ENCODE measurements at places on chromosomes 3 and 15. TPM values are rescaled to one million over a fixed set of nuclear protein-coding genes. Genes with fewer than 3 reads are reported as not detected.

DNA sequence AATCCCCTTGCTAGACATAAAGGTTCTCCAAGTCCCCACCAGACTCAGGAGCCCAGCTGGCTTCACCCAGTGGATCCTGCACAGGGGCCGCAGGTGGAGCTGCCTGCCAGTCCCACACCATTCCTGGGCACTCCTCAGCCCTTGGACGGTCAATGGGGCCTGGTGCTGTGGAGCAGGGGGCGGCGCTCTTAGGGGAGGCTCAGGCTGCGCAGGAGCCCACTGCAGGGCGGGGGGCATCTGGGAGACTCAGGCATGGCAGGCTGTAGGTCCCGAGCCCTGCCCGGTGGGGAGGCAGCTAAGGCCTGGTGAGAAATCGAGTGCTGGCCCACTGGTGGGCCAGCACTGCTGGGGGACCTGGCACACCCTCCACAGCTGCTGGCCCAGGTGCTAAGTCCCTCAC, 75.1 kb upstream of the TBC1D5 start:
- DNase-seq, result no peak

DNA sequence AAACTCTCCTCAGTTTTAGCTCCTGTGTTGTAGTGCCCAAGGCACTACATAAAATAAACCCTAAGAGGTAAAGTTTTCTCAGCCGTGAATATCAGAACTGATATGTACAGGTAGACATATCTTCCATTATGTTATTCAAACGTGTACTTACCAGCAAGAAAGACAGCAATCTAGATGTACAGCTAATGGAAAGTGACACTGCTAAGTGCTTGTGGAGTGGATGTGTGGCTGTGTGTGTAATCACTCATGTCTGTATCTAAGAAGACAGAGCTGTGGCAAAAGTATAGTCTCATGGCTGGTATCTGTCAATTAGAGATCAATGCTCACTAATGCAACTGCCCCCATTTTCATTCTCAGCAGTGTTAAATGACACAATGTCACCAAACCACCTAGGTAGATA, 101.3 kb downstream of the FMN1 start:
- DNase-seq, result no peak

DNA sequence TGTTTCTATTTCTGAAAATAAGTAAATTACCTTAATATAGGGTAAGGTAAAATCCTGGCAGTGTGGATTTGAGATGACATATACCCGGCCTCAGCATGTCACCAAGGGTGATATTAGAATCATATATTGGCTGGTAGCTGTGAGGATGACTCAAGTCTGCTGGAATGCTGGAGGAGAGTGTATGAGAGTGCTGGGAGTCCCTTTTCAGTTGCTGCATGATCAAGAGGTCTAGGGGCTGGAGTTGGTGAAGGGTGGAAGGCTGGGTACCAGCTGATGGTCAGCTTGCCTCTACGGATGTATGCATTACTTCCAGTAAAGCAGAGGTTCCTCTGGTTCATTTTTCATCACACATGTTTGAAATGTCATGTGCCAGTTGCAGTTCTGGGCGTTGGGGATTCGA, 40.6 kb downstream of the SLC25A26 start:
- no peak for DNase-seq

DNA sequence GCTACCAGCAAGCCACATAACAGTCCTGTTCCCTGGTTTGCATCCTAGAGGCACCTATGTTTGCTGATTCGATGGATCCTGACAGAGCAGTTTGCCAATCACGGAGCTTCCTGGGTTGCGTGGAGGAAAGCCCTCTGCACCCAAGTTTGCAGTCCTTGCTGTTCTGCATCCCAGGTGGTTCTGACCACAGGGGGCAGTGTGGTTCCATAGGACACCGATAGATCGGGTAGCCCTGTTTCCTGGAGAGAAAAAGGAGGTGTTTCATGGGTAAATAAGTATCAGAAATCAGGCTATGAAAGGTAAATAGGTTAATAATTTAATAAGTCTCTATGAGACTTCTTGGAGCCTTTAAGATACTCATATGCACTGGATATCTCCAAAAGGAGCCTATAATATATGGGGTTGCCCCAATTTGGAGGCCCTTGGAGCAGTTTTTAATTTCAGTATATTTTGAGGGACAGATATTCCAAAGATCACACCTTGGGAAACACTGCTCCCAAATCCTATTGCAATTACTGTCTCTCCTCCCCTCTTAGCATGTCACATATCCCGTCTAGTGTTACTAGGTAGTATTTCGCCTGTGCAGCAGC, 194.6 kb upstream of the TPM1 start:
- peak; percentile 7 for DNase-seq

The CYP19A1 gene
- total RNA-seq, result not detected

DNA sequence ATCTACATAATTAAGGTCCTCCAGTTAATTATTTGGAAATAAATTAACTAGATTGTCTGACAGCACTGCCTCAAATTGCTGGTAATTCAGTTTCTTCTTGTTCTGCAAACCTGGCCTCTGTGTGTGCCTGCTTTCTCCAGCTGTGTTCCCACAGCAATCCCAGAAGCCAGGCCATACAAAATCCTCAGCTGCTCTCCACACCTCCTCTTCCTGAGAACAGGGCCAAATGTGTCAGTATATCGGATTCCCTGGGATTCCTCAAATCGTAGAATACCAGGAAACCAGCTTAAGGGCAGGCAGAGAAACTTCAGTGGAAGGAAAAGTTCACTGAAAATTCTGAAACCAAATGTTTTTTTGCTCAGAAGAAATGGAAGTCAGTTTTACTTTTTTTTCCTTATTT, 261.4 kb downstream of the ZMAT3 start:
- DNase-seq, result no peak

DNA sequence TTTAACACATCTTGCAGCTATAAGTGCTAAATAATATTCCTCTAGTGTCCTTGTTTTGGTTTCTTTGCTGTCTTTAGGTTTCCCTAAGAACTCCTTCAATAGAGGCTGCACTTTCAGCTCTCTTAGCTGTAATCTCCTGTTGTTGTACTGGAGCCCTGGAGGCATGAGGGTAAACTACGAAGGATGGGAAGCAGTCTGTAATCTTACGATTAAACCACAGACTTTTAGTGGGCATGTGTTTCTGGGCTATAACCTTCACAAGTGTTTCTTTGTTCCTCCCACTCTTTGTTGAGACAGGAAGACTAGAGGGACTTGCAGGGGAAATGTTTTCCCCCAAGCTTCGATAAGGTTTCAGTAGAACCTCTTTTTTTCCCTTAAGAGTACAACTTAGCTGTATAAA, 1058.1 kb downstream of the NSUN3 start:
- DNase-seq, result no peak

The MYLK gene
- 0.22 TPM for total RNA-seq

- no peak for DNase-seq
These were observed 6.9 kb upstream of the IL16 start for GRCh38 chr15:81189583-81190283.

DNA sequence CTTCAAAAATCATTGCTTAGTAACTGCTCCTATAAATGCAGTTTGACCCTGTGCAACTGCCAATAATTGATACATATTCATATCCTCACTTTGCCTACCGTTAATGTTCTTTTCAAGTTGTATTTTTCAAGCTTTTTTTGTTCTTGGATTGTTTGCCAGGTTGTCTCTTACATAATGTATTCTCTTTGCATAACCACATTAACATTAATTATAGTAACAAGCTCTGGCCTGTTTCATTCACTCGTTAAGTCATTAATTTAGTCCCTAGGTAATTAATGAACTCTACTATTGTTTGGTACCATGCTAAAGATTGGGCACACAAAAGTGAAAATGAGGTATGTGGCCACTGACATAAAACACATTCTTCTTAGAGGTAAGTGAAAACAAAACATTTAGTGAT, 1338.8 kb downstream of the NSUN3 start:
- DNase-seq, result no peak
